ENCODE measurements at places on chromosomes 13 and 19.

GRCh38 chr19:37989855-37990254, 82.8 kb downstream of the SIPA1L3 start:
- peak; percentile 72 for DNase-seq

- DNase-seq, result peak; percentile 14
Measured at GRCh38 chr13:25300861-25301346, 521 bp upstream of the NUP58 start.

GRCh38 chr13:73955977-73956500, 178.2 kb downstream of the KLF12 start:
- DNase-seq, result no peak

- no peak for DNase-seq
Measured at GRCh38 chr13:112331675-112332074, 44.5 kb upstream of the SPACA7 start.

DNA sequence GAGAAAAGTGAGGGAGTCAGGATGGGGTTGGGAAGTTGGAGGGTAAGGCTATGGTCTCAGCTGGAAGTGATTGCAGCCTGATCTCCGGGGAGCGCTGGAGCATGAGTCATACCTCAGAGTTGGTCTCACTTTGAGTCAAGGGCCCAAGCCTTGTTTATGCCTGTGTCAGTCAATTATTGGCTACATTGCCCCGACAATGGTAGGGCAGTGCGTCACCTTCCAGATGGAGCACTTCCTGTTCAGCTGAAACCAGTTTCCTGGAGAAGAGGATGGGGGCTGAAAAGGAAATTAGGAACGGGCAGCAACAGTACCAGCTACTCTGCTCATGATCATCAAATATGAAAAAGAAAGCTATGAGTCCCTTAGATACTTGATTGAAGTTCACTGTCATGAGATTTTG, 60.4 kb downstream of the ADGRE1 start:
- no peak for DNase-seq

GRCh38 chr13:52085421-52085820, 43.5 kb downstream of the NEK5 start:
- no peak for DNase-seq

DNA sequence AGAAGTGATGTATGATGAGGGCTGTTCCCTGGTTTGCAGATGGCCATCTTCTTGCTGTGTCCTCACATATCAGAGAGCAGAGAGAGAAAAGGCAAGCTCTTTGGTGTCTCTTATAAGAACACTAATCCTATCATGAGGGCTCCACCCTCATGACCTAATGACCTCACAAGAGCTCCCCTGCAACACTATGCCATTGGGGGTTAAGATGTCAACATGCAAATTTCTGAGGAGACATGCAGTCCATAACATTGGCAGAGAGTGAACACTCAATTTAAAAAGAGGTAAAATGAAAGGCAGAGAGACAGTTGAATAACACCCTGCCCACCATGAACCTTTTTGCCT, 10.9 kb downstream of the FAM187B start:
- DNase-seq, result no peak

DNA sequence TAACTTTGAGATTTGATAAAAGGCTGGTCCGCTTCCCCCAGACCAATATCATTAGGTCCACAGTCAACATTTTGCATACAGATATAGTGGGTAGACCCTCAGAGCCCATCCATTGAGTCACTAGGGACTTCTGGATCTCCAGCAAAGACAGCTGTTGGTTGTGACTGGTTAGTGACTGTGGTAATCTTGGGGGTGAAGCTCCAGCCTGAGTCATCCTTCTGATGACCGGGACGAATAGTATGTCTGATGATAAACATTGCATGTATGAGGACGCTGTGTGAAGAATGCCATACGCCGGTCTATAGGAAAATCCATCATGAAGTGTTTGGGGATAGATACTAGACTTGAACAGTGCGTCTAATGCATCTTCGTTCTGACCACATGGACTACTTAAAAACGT, 307.0 kb downstream of the UQCRFS1 start:
- no peak for DNase-seq

GRCh38 chr19:41225238-41226052, 6.4 kb downstream of the AXL start:
- peak; percentile 69 for DNase-seq

DNA sequence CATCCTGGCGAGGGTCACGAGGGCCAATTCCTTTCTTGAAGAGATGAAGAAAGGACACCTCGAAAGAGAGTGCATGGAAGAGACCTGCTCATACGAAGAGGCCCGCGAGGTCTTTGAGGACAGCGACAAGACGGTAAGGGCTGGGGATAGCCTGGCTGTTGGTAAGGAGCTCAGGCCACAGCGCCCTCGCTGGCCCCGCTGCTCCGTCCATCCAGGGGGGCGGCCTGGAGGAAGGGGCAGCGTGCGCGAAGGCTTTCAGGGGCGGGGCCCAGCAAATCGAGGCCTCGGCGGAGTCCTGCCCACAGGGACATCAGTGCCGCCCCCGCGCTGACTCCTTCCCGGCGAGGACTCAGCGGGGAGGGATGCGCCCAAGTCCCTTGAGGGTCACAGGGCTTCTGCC, 6.9 kb downstream of the F10 start:
- peak; percentile 55 for DNase-seq

GRCh38 chr19:57002710-57003109, 117.1 kb upstream of the USP29 start:
- no peak for DNase-seq

DNA sequence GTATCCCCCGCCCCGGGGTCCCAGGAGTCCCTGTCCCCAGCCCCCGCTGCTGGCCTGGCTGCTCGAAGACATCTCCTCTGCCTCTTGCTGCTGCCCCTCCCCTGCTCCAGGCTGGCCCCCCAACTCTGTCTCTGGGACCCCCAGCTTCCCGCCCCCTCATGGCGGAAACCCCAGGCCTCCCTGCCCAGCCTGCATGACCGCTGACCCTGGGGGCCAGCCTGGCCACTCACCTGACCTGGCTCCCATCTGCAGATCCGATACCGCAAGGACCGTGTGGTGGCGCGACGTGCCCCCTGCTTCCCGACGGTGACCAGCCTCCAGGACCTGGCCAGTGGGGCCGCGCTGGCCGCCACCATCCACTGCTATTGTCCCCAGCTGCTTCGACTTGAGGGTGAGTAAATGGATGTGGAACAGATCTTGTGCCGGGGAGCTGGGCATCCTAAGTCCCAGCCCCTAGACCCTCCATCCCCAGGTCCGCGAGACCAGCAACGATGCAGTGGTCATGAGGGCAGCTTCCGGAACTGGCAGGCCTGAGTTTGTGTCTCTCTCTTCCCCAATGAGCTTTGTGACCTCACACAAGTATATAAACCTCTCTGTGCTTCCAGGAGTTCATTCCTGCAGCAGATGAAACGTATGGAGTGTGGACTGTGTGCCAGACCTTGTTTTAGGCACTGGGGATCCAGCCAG, 12.4 kb downstream of the CAMSAP3 start:
- DNase-seq, result no peak

- peak; percentile 98 for DNase-seq
Measured at GRCh38 chr13:96053003-96053703, at the start of gene UGGT2. Gene UGGT2, minus strand, starts transcription at chr13:96053401. Its CDS starts 89 bp downstream, at chr13:96053312.

- DNase-seq, result no peak
Measured at GRCh38 chr13:107834717-107835116, 380.6 kb downstream of the LIG4 start.

DNA sequence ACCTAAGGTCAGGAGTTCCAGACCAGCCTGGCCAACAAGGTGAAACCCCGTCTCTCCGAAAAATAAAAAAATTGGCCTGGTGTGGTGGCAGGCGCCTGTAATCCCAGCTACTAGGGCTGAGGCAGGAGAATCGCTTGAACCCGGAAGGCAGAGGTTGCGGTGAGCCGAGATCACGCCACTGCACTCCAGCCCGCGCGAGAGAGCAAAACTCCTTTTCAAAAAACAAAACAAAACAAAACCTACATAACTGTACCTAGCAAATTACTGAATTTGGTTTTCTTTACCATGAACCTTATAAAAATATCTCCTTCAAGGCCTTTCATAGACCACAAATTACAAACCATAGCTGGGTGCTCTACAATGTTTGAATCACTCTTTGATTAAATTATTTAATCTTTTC, 760 bp downstream of the ZNF91 start:
- DNase-seq, result no peak

GRCh38 chr19:11924886-11925650, at the start of gene ZNF700:
Gene ZNF700, plus strand, starts transcription at chr19:11925107. Its CDS starts 104 bp downstream, at chr19:11925211.
- DNase-seq, result peak; percentile 92

DNA sequence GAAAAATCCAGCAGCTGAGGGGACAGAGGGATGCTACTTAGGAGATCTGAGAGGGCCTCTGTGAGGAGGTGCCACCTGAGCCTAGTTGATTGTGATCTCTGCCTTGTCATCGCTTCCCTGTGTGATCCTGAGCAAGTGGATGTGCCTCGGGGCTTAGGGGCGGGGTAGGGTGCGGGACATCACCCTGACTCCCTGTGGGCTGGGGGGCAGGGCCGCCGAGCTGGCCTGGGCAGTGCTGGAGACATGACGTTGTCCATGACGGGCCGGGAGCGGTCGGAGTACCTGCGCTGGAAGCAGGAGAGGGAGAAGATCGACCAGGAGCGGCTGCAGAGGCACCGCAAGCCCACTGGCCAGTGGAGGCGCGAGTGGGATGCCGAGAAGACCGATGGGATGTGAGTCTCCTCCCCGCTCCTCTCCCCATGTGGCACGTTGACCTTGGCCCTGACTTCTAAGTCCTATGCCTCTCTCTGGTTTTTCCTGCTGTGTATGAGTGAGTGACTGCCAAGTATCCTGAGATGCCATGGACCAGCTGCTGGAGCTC, 8.2 kb upstream of the INAFM1 start:
- DNase-seq, result no peak

- no peak for DNase-seq
Measured at GRCh38 chr13:66967811-66968597, 262.1 kb downstream of the PCDH9 start.

DNA sequence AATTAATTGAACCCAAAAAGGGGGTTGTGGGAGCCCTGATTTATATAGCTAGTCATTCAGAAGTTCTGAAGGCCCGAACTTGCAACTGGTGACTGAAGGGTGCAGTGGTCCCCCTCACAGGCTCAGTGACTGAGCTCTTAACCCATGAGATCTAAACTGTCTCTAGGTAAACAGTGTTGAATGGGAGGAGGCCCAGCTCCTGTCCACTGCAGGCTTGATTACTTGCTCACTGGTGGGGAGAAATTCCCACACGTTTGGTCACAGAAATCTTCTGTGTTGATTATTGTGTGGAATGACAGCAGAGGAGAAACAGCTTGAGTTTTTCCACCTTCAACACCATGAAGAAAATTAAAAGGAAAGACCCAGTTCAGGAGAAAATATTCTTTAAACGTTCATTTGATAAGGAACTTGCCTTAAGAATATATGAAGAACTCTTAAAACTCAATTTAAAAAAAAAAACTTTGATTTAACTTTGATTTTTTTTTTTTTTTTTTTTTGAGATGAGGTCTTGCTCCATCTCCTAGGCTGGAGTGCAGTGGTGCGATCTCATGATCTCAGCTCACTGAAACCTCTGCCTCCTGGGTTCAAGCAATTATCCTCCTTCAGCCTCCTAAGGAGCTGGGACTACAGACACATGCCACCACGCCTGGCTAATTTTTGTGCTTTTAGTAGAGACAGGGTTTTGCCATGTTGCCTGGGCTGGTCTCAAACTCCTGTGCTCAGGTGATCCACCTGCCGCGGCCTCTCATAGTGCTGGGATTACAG, 249.3 kb downstream of the UQCRFS1 start:
- no peak for DNase-seq

- peak; percentile 14 for DNase-seq
Measured at GRCh38 chr19:1163283-1163933, 10.7 kb downstream of the SBNO2 start.

- DNase-seq, result no peak
Measured at GRCh38 chr13:76892488-76892887, 6.3 kb upstream of the KCTD12 start.

GRCh38 chr13:21852043-21852442, 181.2 kb downstream of the FGF9 start:
- no peak for DNase-seq

DNA sequence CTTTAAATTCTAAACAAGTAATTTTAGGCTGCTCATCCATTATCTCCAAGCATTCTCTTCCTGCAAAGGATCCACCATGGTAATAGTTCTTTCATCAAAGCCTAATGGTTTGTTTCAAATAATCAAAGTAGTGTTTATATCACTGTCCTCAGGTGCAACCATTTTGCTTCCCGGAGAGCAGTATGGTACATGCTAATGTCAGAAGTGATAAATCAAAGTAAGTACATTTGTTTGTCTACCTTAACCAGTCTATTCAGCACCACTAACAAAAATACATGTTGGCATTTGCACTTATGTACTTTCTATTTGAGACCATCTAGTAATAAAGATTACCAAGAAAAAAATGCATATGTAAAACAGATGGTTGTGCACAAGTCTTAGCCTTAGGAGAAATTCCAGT, 37.5 kb downstream of the DACH1 start:
- no peak for DNase-seq

GRCh38 chr13:32759152-32759551, 172.9 kb downstream of the PDS5B start:
- DNase-seq, result no peak

DNA sequence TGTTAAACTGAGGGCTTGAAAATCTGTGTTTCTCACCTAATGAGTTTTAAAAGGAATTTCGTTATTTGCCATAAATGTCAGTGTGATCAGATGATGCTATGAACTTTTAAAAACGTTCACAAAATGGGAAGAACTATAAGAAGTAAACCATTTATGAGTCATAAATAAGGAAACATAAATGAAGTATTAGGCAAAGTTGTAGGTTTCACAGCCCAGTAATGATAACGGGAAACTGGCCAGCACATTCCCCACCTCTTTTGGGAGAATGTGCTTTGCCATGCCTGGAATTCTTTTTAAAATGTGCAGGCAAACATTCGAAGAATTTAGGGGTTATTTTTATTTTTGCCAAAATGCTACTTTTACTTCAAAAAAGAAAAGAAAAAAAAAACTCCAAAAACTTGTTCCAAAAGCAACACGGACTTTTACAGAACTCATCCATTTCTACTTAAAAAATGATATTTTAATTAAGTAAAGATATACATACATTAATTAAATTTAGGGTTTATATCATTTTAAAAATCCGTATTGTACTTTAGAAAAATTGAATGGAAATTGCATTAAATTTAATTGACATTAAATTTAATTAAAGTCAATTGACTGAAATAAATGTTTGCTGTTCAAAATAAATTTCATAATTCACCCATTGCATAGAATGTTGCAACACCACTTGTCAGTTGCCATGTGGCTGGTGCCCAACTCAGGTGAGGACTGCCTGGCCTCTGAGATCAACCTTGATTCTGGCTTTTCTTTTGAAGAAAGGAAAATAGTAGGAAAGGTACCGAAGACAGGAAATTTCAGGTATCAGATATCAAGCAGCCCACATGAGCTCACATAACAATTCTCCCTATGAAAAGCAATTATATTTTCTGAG, 1198.5 kb downstream of the EFNB2 start:
- peak; percentile 14 for DNase-seq

GRCh38 chr13:90315061-90315460, 1032.4 kb upstream of the MIR17HG start:
- DNase-seq, result no peak

Measured in iPS-NIHi11 (cell line).